ENCODE measurements at places on chromosomes 16 and 17.

- DNase-seq, result no peak
Measured at GRCh38 chr16:22694887-22695382, 119.0 kb upstream of the HS3ST2 start.

- DNase-seq, result no peak
Measured at GRCh38 chr16:24978370-24978914, 36.7 kb downstream of the ARHGAP17 start.

DNA sequence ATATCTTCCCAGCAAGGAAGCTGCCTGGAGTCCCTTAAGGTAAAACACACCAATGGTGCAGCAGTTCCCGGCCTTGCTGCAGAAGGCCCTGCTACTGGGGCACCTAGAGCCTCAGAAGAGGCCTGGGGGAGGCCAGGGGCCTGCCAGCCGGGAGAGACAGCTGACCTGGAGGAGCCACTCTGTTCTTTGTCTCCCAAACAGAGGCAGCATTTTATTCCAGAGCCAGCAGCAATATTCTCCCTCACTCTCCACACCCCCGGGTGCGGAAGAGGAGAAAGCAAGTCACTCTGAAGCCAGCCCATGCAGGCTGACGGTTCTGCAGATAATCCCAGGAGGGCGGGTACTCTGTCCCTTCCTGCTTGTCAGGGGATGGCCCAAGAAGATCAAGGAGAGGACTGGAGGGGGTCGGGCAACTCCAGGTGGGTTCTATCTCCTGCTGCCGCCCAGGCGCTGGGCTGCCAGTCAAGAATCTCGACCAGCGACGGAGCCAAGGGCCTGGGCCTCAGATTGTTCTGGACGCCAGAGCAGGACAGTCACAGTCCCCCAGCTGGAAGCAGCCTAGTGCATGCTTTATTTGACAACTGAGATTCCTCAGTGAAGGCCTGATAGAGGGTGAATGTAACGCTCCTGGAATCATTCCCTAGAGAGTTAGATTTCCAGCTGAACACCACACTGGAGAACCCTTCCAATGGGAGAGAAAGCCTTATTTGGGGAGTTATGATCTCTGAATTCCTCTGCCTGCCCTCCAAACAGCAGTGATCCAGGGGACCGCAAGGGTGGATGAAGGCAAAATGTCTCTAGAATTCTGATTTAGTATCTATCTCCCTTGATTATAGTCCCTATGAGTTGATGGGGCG is 1.1 kb upstream of the KIFC3 start:
- DNase-seq, result no peak

GRCh38 chr17:42026857-42027589 is 7.1 kb downstream of the NKIRAS2 start:
- DNase-seq, result no peak

GRCh38 chr16:3825103-3825502 is 55.4 kb downstream of the CREBBP start:
- no peak for DNase-seq

- DNase-seq, result peak; percentile 40
Measured at GRCh38 chr16:1335996-1336395, 2.6 kb downstream of the BAIAP3 start.

DNA sequence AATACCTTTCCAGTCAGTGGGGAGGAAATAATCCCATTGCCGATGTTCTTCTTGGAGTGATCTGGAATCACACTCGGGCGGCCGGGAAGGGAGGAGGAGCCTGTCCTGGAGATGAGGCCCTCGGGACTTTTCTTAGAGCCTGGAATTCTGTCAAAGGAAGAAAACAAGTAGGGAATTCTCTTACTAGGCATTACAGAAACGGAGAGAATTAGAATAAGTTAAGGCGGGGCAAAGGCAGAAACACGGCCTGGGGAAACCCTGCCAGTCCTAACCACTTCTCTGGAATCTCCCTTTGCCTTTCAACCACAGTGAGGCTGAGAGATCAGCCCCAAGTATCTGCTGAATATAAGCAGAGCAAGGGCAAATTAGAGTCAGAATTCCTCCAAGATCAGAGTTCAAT is 27.8 kb downstream of the USP36 start:
- DNase-seq, result no peak

DNA sequence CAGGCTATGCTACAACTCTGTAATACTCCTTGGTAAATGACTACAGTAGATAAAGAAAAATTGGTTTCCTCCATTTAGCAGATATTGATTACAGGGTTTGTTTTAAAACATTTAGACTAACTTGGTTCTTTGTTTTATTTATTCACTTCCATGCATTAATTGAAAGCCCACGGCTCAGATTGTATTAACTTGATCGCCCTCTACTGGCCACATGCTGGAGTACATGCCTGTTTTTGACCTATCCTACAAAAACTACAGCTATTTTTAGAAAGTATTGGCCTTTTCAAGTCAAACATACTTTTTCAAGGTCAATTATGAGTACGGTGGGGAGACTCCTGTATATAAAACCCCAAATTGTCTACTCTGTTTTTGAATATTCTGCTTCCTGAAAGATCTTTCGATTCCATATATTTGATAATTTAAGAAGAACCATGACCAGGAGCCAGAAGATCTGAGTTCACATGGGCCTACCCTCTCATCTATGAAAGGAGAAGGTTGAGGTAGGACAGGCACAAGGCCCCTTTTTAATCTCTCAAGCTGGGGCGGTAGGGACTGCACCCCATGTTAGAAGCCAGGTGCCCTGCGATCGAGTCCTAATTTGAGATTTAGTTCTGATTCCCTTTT is 51.8 kb downstream of the CA10 start:
- DNase-seq, result peak; percentile 29

DNA sequence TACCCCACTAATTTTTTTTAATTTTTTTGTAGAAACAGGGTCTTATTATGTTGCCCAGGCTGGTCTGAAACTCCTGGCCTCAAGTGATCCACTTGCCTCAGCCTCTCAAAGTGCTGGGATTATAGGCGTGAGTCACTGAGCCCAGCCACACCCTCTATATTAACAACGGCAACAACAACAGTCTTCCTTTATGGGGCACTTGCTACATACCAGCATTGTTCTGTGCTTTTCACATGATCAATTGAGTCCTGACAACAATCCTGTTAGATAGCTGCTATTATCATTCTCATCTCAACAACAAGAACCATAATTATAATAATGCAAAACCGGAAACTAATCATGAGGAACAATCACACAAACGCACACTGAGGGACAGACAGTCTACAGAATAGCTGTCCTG is 12.6 kb upstream of the ARL5C start:
- no peak for DNase-seq

Measured in COR-L47 (cell line).